ENCODE measurements at places on chromosomes 3 and 15. TPM values are rescaled to one million over a fixed set of nuclear protein-coding genes. Genes with fewer than 3 reads are reported as not detected.

DNA sequence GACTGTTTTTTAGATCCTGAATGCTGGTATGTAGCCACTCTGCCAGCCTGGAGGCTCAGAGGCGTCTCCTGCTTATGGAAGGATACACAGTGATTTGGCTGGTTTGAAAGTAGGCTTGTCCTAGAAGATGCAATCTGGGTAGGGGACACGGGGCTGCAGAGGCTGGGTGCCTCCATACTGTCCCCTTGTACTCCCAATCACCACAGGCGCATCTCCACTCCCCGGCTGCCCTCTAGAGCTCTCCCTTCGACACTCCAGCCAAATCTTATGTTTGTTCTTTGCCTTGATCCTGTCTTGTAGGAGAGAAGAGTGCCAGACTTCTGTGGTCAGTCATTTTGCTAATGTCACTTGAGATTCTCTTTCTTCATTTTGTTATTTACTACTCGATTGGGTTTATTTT, 168.8 kb upstream of the THRB start:
- DNase-seq: no peak

The TGM5 gene
- polyA plus RNA-seq: not detected

- no peak for DNase-seq
These were observed 20.6 kb downstream of the EEFSEC start for GRCh38 chr3:128173849-128174248.

- no peak for DNase-seq
These were observed 13.9 kb upstream of the HES1 start for GRCh38 chr3:194121891-194122631.

The MKRN2OS gene
- not detected for polyA plus RNA-seq

The CFAP20DC gene
- polyA plus RNA-seq: not detected

DNA sequence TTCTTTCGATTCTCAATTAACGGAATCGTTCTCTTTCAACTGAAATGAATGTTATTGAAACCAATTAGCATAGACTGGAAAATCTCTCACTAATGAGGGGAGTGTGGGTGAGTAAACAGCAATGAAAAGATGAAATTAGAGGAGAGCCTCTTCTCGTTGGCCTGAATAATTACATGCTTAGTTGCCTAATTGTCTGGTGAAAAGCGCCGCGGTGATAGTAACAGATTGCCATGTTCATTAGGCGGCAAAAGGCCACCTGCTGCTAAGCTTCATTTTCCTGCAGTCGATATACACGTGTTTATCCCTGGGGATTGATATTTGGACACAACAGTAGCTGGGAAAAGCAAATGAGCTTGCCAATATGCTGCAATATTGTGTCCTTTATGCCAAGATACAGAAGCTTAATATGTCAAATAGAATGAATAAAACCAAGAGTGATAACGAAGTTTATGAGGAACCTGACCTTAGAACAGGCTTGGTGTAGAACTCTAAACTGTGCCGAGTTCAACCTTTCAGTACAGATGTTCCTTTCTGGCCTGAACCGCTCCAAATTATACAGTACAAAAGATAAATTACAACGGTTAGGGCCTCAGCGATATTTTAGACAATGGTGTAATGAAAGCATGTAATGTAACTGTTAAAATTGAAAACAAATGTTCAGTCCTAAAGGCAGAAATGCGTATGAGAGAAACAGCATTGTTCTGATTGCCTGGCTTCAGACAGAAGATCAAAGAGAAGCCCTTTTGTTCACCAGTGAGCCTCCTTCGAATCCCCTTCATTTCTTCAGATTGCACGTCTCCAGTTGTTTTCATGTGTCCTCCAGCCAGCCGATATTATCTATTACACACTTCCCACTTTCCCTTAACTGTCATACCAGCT, 185.2 kb downstream of the SHOX2 start:
- DNase-seq: no peak

GRCh38 chr3:149967086-149967685, 3.5 kb downstream of the PFN2 start:
- DNase-seq: peak; percentile 28

The SLC9A9 gene
- 17.2 TPM for polyA plus RNA-seq

- DNase-seq: no peak
These were observed 4.1 kb upstream of the ACTC1 start for GRCh38 chr15:34799149-34800101.

DNA sequence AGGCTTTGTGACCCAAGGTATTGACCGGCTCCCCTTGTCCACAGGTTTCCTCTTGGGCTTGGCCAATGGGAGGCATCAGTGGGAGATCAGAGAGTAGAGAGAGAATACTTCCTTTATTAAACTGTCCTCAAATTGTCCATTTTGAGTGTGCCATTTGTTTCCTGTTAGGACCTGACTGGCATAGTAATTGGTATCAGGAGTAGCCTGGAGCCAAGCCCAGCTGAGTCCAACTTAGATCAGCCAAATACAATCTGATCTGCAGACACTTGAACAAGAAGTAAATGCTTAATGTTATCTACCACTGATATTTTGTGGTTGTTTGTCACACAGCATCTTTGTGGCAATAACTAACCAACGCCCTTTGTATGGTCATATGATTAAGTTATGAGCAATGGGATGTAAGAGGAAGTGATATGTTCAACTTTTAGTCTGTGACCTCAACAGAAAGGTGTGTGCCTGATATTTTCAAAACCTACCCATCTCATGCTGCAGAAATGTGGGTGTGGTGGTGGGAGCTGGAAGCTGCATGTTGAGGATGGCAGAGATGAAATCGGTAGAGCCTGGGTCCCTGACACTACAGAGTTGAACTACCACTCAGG, 13.3 kb downstream of the MYD88 start:
- DNase-seq: peak; percentile 30

- no peak for DNase-seq
These were observed 28.7 kb upstream of the MFSD1 start for GRCh38 chr3:158773166-158773565.

DNA sequence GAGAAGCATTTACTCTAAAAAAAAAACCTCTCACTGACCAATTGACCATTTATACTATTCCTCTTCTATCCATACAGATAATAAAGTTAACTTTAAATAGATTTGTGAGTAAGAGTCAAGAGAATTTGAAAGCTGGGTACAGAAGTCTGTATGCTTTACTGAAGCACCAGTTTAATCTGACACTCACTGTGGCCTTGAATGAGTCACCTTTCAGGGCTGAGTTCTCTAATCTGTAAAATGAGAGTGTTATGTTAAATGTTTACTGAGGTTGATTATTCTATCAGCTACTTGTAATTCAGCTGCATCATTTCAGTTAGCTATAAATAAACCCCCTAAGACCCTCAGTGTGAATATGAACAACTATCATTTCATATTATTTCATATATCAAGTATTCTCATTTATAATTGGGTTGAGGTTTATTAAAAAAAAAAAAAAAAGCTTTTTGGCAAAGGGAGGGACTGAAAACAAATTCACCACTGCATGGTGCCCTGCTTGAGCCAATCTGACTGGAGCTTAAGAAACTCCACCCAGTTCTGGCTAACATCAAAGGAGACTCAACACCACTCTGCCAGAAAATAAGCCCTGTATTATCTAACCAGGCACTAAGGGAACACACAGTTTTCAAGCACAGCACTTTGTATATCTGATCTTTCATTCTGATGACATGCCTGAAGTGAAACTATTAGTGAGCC, 2.8 kb downstream of the MAP4 start:
- DNase-seq: no peak

DNA sequence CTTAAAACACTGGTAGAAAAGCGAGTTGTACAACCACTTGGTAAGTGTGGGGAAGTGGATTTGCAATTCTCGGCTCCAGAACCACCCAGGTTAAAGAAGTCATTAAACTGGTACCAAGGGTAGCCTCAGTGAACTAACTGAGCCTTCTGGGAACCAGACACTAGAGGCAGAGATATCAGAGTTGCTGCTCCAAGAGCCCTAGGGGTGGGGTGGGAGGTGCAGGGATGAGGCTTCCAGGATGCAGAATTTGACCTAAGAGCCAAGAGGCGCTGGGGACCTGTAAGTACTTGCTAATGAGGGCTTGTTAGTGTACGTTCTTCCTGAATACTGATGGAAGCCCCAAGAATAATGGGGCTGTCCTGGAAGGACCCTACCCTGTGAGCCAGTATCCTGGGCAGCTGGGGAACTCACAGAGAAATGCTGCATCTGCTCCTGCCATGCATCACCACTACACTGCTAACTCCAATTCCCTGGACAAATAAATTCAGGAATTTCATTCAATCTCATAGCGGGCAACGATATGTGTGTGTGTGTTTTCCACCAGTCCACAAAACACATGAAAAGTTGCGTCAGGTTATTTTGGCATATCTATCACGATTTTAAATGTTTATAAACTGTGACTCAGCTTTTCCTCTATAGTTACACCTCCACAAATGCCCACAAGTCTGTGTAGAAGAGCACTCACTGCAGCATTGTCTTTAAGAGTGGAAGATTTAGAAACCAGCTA, 23.8 kb downstream of the STIMATE start:
- DNase-seq: no peak

DNA sequence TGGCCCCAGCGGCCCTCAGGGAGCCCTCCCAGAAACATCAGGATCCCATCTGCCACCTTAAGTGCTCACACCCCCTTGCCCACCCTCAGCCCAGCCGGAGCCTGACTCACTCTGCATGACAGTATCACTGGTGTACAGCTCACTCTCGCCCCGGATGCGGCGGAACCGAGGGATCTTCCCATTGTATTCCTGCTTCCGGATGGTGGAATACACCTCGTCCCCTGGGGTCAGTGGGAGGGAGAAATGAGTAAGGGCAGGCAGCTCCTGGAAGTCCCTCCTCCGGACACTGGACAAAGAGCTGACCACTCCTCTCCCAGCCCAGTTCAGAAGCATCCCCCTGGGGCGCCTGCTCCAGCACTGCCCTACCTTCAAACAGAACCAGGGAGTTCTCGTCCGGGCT, 16.5 kb downstream of the SEMA7A start:
- DNase-seq: no peak

- no peak for DNase-seq
These were observed 29.8 kb downstream of the NFKBIZ start for GRCh38 chr3:101879102-101879501.

DNA sequence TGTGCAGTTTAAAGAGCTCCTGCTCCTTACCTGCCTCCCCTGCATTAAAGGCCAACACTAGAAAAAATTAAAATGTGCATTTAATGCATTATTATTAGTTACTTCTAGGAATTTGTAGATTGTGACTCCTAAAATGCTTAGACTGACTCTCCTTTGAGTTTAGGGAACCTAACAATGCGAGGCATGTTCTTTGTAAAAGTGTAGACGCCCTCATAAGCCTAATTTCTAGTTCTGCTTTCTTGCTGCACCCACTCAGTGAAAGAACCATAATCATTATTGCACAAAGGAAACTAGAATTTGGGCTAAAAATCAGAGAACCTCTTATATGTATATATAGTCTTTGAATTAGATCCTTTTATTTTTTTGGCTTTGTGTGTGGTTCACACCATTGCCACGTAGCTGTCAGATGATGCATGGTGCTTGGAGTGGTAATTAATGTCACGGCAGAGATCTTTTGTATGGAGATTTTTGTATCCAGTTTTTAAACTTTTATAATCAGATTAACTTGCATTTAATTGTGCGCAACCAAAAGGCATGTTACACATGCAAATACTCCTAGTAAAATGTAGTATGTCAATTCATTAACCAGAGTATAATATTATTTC, 710 bp downstream of the ABHD10 start:
- DNase-seq: peak; percentile 42

DNA sequence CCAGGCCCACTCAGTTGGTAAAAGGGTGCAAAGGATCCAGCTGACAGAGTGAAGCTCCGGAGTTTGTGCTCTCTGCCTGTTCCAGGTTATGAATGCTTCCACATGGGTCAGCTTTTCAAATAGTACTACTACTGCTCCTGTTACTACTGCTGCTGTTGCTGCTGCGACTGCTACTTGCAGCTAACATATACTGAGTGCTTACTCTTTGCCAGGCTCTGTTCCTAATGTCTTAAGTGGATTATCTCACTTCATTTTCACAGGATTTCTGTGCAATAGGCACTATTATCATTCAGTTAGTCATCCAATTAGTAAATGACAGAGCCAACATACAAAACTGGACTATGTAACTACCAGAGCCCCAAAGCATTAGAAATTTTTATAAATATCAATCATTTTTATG, 106.5 kb downstream of the IQCH start:
- no peak for DNase-seq

DNA sequence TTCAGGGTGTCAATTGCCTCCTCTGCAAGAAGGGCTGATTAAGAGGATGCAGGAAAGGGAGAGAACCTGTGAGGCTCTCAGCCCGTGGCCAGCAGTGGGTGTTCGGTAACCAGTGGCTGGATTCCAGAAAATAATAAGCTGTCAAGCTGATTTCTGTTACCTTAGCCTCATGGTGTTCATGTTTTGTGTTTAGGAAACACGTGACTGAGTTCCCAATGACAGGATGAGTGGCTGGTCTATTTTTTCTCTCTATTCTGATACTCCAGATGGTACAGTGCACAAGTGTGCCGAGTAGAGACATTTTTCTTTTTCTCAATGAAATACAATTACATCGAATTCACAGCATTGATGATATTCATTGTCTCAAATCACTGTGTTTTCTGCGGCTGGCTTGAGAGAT, 43.6 kb downstream of the EDEM1 start:
- DNase-seq: no peak

- DNase-seq: peak; percentile 57
These were observed 124.3 kb downstream of the CHSY1 start for GRCh38 chr15:101127506-101128076.

GRCh38 chr15:75107908-75108838, 84.8 kb downstream of the PPCDC start:
- DNase-seq: peak; percentile 84

DNA sequence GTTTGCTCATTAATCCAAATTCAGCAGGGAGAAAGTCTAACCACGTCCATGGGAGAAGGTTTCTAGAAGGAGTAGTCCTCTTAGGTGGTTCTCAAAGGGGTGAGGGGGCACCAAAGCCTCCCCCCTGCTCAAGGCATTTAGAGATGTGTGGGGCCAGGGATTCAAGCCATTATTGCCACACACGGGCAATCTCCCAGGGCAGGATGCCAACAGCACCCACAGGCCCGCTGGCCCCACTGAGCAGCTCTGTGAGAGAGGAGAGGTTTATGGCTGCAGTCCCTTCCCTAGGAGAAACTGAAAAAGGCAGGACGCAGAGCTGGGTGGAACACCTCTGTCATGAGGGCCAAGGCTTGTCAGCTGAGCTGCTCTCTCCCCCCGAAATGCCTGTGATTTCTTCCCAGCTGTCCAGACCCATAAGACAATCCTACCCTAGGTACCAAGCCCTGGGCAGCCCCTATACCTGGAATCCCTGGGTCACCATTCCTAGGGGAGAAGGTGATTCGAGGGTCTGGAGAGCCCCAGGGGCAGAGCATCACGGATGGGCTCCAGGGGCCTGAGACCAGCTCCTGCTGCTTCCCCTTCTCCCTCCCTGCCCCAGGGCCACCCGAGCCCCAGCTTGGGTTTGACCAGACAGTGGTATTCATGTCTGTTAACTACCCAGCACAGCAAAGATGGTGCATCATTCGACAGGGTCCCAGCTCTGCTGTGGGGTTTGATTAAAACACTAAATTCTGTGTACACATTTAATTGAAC, 39.0 kb downstream of the WHAMM start:
- no peak for DNase-seq

All from immature natural killer cell (primary cell).